ENCODE measurements at places on chromosomes 7 and 10.

- DNase-seq = no peak
Measured at GRCh38 chr10:110420401-110421193, 77.1 kb upstream of the DUSP5 start.

DNA sequence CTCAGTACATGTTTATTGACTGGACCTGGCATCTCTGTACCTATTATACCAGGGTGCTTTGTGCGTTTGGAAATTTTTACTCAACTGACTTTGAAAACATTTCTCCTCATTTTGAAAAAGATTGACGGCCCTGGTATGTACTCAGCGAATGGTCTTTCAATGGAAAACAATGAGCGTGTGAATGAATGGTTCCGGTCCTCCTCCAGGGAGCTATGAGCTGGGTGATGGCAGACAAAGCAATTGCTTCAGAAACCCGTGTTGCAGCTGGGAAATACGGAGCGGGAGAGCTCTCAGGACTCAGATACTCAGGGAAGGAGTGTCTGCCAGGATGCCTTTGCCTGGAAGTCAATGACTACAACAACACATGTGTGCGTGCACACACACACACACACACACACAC is 125.9 kb downstream of the PAXIP1 start:
- no peak for DNase-seq

DNA sequence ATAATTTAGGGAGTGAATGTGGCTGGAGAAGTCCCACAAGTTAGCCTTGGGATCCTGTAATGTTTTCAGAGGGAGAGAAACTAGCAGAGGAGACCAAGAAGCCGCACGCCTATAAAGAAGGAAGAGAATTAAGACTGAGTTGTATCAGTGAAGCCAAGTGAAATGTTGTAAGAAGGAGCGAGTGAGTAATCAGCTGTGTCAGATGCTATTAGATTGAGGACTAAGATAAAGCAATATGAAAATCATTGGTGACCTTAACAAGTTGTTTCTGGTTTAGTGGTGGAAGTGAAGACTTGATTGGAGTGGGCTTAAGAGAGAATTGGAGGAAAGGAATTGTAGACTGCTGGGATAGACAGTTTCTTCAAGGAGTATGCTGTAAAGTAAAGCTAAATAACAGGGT is 8.8 kb downstream of the CCSER2 start:
- no peak for DNase-seq

GRCh38 chr7:1555813-1556543 is at the start of gene TMEM184A:
TMEM184A (minus strand) TSS chr7:1556205; CDS start chr7:1555484, 721 bp downstream.
- no peak for DNase-seq

GRCh38 chr7:12162415-12163113 is 48.5 kb upstream of the TMEM106B start:
- DNase-seq = peak; percentile 1

GRCh38 chr10:6187278-6187677 is 15.5 kb upstream of the PFKFB3 start:
- DNase-seq = no peak

GRCh38 chr7:15288741-15289140 is 273.1 kb downstream of the AGMO start:
- DNase-seq = no peak

- no peak for DNase-seq
Measured at GRCh38 chr7:55962014-55962413, 2.4 kb upstream of the NIPSNAP2 start.

DNA sequence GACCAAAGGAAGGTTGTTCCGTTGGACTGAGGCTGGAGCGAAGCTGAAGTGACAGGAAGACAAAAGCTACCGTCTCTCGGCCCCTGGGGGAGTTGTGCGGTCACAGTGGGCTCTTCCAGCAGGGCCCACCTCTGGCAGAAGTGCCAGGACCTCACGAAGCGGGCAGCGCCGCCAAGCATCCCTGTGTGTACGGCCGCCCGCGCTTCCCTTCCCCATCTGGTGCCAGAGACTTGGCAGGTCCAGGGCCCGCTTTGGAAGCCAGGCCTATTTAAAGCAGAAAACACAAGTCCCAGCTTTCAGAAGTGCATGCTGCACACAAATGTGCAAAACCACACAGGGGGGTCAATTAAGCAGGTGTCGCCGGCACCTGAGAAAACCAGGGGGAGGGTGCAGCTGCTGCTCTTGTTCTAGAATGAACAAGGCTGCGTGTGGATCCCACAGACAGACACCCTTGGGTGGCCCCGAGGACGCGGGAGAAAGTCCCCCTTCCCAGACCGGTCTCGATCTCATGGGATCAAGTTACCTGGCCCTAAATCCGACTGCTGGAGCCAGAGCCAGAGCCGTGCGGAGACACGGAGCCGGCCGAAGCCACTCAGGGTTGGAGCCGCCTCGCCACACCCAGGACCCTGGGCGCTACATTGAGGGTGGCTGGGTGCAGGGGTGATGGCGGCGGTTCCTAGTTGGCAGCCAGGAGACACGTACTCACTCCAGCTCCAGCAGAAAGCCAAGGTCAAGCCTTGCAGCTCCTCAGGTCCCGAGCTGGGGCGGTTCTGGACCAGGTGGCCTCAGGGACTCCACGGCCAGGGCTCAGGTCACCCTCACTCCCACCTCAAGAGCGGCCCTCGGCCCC is 51.8 kb upstream of the PPP2R2D start:
- no peak for DNase-seq

DNA sequence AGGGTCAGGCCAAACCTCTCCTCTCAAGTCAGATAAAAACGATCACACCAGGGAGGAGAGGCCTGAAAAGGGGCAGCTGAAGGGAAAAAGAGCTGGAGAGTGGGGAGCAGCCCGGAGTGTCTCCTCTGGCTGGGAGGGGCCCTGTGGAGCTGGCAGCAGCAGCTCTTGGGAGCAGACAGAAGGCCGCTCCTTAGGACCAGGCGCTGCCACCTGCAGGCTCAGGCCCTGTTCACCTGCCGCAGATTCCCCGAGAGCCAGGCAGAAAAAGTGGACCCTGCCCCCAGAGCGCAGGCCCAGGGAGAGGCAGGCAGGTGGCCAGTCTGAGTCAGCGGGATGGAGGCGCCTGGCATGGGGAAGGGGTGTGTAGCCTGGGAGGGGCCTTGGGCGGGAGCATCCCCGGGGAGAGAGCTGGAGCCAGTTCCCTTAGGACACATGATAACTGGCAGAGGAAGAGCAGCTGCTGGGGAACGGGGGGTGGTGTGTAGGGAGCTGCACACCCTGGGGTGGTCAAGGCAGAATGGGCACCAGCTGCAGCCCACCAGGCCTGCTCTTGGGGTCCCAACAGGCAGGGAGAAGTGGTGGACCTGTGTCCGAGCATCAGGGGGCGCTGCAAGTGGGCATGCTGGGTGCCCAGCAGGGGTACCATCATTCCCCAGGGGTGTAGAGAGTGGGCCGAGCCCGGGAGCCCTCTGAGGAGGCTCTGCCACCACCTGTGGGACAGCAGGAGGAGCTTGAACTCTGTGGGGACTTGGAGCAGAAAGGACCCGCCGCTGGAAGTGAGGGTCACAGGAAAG is 177.2 kb upstream of the RHEB start:
- DNase-seq = no peak

DNA sequence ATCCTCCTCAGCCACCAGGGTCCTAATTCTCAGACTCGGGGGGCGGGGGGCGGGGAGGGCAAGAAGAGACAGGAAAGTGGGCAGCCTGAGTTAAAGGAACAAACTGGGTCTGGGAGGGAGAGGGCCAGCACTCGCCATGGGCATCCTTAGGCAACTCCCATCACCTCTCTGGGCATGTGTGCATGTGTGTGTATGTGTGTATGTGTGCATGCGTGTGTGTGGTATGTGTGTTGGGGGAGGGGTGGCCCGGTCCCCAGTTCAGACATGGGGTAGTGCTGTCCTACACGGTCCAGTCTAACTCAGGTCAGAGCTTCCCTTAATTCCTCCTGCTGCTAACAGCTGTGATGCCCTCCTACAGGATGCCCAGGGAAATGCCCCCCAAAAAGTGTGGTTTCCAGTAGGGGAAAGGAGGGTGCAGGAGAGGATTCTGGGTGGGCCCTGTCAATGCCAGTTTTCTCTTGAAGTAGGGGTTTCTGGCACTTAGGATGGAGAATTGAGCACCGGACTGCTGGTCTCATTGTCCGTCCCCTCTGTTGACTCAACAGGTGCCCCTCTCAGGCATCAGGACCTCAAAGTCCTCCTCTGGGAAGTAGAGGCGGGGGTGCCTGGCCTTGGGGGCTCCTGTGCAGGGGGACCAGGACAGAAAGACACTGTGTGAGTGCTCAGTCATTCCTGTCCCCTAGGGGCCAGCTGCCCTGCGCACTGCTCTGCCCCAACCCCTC is 15.1 kb upstream of the ZMIZ1 start:
- DNase-seq = no peak

DNA sequence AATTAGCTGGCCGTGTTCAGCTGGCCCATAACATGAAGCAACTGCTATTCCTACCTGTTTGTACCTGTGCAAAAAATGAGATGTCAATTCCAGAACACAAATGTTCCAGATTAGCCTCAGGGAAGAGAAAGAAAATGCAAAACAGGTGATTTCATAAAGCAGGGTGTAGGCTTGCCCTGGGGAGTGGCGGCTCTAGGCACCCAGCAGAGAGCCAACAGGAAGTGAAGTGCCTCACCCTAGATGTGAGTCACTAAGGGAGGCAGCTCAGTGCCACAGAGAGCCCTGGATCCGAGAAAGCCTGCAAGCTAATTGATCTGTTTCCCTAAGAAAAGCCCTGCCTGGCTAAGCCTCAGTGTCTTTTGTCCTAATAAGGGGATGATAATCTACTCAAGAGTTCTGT is 240.0 kb downstream of the ARHGAP21 start:
- no peak for DNase-seq

- DNase-seq = no peak
Measured at GRCh38 chr7:25894902-25895791, 256.9 kb upstream of the NFE2L3 start.

GRCh38 chr10:21369697-21370096 is 155.8 kb downstream of the SKIDA1 start:
- DNase-seq = no peak

- no peak for DNase-seq
Measured at GRCh38 chr10:12603766-12604470, 254.6 kb downstream of the CAMK1D start.

GRCh38 chr10:36313142-36313541 is 671.0 kb upstream of the FZD8 start:
- DNase-seq = no peak

GRCh38 chr10:6986927-6987326 is 406.9 kb upstream of the PRKCQ start:
- no peak for DNase-seq

- no peak for DNase-seq
Measured at GRCh38 chr7:151125846-151126481, 39.7 kb downstream of the AGAP3 start.

DNA sequence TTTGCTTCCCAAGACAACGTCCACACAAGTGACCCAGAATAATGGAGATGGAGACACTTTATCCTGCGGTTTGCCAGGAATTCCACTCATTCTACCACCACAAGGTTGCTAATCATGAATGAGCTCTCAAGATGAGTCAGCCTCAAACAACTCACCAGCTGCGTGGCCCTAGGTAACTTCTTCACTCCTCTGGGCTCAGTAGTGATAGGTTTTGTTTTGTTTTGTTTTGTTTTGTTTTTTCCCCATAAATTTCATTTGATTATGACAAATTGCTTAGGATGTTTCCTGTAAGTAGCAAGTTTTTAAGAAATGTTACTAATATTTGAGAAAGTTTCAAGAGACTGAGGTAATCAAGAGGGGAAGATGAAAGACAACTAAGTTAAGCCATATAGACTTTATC is 286.8 kb downstream of the PARD3 start:
- no peak for DNase-seq

- DNase-seq = peak; percentile 29
Measured at GRCh38 chr7:11341285-11341944, 367.7 kb downstream of the PHF14 start.

DNA sequence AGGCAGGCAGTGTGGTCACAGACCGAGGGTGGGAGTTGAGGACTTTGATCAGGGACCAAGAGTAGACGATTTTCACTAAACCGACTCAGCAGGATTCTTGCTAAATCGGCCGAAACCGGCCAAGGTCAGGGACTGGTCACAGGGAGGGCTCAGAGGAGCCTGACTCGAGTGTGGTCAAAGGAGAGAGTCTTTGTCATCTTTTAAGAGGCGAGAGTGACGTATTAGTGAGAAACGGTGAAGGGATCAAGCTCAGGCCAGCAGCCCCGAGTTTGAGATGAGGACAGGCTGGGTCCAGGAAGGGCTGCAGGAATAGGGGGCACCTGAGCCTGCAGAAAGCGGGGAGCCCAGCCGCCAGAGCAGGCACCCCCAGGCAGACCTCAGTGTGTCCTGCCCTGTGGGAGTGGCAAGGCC is 41.6 kb upstream of the FAM20C start:
- no peak for DNase-seq

GRCh38 chr7:22591271-22591670 is 91.3 kb upstream of the STEAP1B start:
- DNase-seq = no peak

- DNase-seq = no peak
Measured at GRCh38 chr7:105766421-105767073, 109.9 kb downstream of the ATXN7L1 start.

- DNase-seq = no peak
Measured at GRCh38 chr10:44881649-44882048, 29.5 kb upstream of the TMEM72 start.

- no peak for DNase-seq
Measured at GRCh38 chr10:69716711-69717560, 84.8 kb upstream of the COL13A1 start.

GRCh38 chr10:95308389-95309302 is 17.8 kb upstream of the PDLIM1 start:
- no peak for DNase-seq

DNA sequence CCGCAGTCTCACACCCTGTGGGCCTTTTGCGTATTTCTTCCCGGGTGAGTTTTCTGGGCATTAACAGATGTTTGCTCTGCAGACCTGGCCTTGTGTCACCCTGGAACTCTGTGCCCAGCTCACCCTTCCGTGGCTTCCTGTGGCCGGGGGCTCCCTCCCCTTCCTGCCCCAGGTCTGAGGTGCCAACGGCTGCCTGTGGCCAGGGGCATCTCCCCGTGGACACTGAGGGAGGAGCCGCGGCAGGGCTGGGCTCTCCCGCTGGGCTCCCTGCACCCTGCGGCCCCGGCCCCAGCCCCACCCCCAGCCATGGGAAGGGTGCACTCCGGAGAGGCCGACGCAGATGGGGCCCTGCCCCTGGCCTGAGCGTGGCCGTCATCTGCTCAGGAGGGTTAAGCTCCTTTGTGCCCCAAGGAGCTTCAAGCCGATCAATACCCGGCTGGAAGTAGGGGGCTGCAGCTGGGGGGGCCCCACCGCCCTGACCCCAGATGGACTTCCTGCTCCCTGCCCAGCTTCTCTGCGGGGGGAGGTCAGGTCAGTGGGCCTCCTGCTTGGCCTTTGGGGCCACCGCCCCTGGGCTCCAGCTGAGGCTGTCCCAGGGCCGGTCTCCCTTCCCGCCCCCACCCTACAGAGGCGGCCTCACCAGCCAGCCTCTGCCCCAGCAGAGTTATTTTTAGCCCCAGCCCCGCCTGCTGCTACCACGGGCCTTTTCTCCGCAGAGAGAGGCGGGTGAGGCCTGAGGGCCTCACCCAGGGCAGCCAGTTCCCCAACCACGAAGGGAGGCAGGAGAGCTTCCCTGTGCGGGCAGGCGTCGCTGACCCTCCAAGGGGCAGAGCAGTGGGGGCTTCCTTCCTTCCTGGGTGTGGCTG is 24.2 kb downstream of the PWWP2B start:
- DNase-seq = no peak

GRCh38 chr10:32376097-32376496 is 29.1 kb upstream of the EPC1 start:
- DNase-seq = peak; percentile 21

Data from left renal cortex interstitium (tissue), 4 donors.